Immature natural killer cell (primary cell): ENCODE measurements at places on chromosomes 12 and 14. TPM values are rescaled to one million over a fixed set of nuclear protein-coding genes. Genes with fewer than 3 reads are reported as not detected.

- no peak for DNase-seq
Observed at GRCh38 chr12:55700255-55701018, 7.3 kb downstream of the ITGA7 start.

- no peak for DNase-seq
Observed at GRCh38 chr12:95446506-95446900, 27.4 kb upstream of the METAP2 start.

DNA sequence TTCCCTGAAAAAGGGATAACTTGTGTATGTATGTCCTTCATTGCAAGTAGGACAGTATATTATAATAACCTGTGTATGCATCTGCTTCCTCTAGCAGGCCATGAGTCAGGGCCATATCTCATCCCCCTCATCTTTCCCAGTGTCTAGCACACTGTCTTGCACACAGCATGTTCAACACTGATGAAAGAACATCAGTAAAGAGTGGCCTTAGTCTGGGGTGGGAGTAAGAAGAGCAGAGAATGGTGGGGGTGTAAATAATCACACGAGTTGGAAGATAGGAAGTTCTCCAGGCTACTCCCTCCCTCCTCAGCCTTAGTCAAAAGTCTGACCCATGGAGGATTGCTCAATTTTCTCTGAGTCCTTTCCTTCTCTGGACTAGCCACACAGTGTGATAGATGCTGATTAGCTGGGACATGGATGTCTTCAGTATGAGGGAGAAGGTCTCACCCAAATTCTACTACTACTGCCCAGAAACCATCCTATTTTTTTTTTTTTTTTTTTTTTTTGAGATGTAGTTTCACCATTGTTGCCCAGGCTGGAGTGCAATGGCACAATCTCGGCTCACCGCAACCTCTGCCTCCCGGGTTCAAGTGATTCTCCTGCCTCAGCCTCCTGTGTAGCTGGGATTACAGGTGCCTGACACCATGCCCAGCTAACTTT, 14.6 kb upstream of the SP1 start:
- no peak for DNase-seq

DNA sequence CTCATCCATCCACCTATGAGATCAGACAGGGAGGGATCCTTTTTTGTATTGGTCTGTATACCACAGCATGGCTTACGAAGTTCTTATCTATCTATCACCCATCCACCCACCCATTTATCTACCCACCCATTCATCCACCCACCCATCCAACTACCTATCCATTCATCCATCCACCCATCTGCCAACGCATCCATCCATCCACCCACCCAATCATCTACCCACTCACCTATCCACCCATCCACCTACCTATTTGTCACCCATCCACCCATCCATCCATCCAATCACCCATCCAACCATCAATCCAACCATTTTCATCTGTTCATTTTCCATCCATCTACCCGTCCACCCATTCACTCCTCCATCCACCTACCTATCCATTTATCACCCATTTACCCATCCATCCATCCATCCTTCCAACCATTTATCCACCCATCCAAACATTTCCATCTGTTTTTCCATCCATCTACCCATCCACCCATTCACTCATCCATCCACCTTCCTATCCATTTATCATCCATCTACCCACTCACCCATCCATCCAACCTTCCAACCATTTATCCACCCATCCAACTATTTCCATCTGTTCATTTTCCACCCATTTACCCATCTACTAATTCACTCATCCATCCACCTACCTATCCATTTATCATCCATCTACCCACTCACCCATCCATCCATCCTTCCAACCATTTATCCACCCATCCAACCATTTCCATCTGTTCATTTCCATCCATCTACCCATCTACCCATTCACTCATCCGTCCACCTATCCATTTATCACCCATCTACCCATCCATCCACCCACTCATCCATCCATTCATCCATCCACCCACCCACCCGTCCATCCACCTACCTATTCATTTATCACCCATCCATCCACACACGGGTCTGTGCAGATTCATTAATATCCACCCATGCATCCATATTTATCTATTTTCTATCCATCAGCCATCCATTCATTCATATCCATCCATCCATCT, 13.3 kb downstream of the SDS start:
- no peak for DNase-seq

- no peak for DNase-seq
Observed at GRCh38 chr14:52307376-52307775, 6.7 kb upstream of the PTGER2 start.

GRCh38 chr12:101566318-101566717, 28.5 kb upstream of the MYBPC1 start:
- DNase-seq, result no peak

- no peak for DNase-seq
Observed at GRCh38 chr12:4002601-4003000, 129.4 kb upstream of the PARP11 start.

DNA sequence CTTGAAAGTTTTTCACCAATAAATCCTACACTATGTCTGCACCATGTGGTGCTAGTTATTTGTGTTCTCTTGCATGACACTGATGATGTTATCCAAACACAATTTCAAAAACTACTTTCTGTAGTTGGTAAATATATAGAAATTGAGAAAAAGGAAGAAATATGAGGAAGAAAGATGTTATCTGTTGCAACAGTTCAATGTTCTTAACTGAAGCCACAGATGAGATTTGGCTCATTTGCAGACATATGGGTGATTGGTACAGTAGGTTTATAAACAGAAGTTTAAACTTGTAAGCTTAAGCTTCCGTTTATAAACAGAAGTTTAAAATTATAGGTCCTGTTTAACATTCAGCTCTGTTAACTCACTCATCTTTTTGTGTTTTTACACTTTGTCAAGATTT, at the start of gene CLEC12A:
Gene CLEC12A (plus strand): TSS at position 229 of the 400 bp plus-strand sequence. CDS start 188 bp downstream, outside the sequence.
- DNase-seq, result no peak

GRCh38 chr14:68278576-68279436, 459.2 kb downstream of the RAD51B start:
- no peak for DNase-seq

- no peak for DNase-seq
Observed at GRCh38 chr12:72074956-72075355, 136.3 kb downstream of the TPH2 start.

The NCAPD2 gene
- 24.0 TPM for polyA plus RNA-seq

The DTX1 gene
- polyA plus RNA-seq, result not detected
